Hindlimb muscle (tissue), 1 donor: ENCODE measurements at places on chromosomes 4 and X. TPM values are rescaled to one million over a fixed set of nuclear protein-coding genes. Genes with fewer than 3 reads are reported as not detected.

DNA sequence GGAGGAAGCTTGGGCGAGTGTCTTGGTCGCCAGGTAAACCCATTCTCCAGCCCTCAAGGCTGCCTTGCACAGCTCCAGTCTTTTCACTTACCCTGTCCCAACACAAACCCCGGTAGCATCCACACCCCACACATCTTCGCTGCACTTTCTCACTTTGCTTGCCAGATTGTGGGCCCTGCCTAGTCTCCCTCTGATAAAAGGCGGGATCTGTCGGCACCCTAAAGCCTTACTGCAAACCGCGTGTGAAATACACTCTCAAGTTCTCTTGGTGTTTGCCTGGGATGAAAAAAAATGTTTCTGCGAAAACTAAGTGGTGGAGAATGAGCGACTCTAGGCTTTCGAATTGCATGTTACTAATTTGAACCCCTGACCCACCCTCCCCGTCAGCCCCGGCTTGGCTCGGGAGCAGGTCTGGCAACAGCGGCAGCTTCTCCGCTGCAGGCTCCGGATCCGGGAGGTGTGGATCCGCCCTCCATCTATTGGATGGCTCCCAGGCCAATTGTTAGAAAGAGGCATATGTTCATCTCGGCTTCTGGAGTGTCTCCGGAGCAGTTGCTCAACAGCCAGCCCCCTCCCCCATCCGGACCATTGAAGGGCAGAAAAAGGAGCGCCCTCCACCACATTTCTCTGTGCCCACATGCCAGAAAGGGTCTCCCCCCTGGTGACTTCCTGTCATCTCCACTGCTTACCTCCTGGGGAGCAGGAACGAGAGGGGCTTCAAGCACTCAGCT, 3.0 kb upstream of the CITED1 start:
- DNase-seq, result peak; percentile 78

Gene RBMXL3
- polyA plus RNA-seq, result not detected

DNA sequence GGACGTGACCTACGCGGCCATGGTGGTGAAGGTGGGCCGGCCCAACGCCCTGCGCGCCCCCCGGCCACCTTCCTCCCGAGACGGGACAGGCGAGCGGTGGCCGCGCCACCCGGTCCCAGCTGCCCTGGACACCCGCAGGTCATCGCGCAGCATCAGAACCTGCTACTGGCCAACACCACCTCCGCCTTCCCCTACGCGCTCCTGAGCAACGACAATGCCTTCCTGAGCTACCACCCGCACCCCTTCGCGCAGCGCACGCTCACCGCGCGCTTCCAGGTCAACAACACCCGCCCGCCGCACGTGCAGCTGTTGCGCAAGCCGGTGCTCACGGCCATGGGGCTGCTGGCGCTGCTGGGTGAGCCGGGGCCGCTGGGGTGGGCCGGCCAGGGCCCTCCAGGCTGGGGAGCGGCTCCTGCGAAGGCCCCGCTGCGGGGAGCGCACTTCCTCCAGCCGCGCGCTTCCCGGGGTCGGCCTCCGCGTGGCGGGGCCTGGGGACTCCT, 9.0 kb upstream of the SLC26A1 start:
- DNase-seq, result no peak

- DNase-seq, result peak; percentile 2
Observed at GRCh38 chr4:77308843-77309242, 151.8 kb downstream of the CCNG2 start.

- DNase-seq, result no peak
Observed at GRCh38 chr4:138918169-138918869, 97.3 kb upstream of the NOCT start.
